Foreskin keratinocyte (primary cell): ENCODE measurements at places on chromosomes 3 and 15. TPM values are rescaled to one million over a fixed set of nuclear protein-coding genes. Genes with fewer than 3 reads are reported as not detected.

DNA sequence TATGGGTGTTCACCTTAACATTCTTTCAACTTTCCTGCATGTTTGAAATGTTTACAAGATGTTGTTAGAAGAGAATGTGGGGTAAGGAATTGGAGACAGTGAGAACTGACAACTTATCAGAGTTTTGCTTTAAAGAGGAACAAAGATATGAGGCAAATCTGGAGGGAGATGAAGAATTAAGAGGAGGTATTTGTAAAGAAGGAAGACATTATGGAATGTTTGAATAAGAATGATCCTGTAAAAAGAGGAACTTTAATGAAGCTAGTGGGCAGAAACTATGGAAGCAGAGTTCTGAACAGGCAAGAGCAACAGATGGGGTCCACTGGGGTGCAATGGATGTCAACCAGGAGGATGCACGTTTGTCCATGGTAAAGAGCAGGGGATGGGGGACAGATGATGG is 27.7 kb downstream of the PLD1 start:
- no peak for DNase-seq

Gene PPP1R14D
- total RNA-seq, result not detected in 2 replicates

DNA sequence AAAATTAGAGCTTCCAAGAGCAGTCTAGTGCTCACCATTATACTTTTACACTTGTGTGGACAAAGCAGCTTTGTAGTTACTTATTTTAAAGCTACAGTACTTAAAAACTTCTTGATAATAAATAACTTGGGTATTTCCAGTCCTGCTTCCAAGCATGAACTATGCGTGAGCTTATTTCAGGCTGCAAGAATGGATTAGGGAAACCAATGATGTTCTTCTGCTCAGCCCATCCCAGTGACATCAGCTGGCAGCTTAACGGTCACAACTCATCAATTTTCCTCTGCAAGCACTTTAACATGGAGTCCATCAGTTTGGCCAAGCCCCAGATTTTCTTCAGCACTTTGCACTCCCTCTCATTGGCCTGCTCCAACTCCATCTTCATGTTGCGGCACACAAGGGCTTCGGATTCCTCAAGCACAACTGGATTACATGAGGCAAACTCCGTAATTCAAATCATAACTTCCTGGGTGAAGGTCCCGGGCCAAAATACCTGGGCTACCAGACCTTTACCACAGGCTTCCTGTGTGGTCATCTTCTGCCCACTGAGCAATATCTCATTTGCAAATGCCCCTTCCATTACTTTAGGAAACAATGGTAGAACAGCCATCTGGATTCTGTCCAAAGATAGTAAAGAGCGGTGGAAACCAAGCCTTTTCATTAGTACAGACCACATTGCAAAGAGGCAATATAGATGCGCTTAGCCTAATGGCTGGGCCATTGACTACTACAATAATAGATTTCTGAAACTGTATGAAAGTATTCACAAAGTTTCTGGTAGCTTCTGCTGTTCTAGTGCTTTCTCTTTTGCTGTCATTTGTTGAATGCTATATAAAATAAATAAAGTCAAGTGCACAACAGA is 87.5 kb upstream of the DAZL start:
- DNase-seq, result no peak

Gene PRR20G
- total RNA-seq, result not detected in 2 replicates

- no peak for DNase-seq
Observed at GRCh38 chr3:158347966-158348365, 223.0 kb upstream of the MLF1 start.

DNA sequence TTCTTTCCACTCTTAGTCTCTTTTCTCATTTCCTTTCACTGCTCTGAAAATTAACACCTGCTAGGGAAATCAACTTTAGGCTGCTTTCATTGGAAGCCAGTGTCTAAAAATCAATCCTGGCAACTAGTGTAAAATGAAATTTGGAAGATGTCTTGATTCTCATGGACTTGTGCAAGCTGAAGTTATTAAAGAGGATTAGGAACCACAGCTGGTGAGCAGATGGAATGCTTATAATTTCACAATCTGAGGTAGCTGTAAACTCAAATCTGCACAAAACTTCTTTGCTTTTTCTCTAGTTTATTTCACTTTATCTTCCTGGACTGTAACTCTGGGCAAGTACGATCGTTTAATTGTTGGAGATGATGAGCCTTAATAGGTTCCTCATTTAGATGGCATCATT is 175.6 kb downstream of the GHSR start:
- DNase-seq, result no peak

- DNase-seq, result no peak
Observed at GRCh38 chr3:157755233-157755632, 252.0 kb upstream of the VEPH1 start.

Gene GAP43
- total RNA-seq, result not detected in 2 replicates

Gene ROPN1
- not detected in 2 replicates for total RNA-seq

Gene CACNA2D2
- 0.04 TPM in 1 of 2 replicates, not detected in the other for total RNA-seq

GRCh38 chr15:66006986-66007385 is 137.7 kb downstream of the RAB11A start:
- no peak for DNase-seq
